ENCODE measurements at places on chromosomes 5 and 9.

- no peak for DNase-seq
Measured at GRCh38 chr9:109403116-109403515, 82.3 kb upstream of the EPB41L4B start.

DNA sequence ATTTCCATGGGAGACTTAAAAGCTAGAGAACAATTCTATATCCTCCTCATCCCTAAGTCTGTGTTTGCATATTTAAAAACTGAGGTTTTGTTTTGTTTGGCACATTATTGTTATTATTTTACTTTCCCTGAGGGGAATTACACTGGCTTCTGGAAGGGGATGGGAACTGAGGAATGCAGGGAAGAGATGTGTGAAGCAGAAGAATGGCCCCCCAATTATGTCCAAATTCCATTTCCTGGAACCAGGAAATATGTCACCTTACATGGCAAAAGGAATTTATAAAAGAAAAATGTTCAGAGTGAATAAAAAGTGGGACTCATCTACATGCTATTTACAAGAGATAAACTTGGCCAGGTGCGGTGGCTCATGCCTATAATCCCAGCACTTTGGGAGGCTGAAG, 129.8 kb downstream of the MARCHF11 start:
- DNase-seq = no peak

- no peak for DNase-seq
Measured at GRCh38 chr9:123716339-123716945, 213.5 kb downstream of the DENND1A start.

- DNase-seq = no peak
Measured at GRCh38 chr9:14098486-14099180, 215.3 kb downstream of the NFIB start.

DNA sequence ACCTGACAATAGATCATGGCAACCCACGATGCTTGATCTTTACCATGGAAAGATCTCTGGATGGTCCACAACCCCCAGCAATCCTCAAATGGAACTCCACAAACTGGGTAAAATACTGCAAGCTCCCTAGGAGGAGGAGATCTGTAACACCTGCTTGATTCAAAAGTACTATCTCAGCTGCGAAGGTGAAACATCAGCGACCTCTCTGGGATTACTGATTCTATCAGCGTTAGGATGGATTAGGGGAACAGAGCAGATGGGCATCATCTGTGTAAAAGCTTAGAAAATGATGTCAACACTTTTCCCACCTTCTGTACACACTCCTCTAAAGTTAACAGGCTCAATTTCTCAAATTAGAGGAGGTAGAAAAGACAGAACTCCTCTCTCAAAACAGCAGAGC, 31.5 kb upstream of the TRPC7 start:
- DNase-seq = no peak

- DNase-seq = no peak
Measured at GRCh38 chr5:174698156-174698555, 26.2 kb upstream of the MSX2 start.

- no peak for DNase-seq
Measured at GRCh38 chr5:137923856-137924255, 34.6 kb downstream of the PKD2L2 start.

DNA sequence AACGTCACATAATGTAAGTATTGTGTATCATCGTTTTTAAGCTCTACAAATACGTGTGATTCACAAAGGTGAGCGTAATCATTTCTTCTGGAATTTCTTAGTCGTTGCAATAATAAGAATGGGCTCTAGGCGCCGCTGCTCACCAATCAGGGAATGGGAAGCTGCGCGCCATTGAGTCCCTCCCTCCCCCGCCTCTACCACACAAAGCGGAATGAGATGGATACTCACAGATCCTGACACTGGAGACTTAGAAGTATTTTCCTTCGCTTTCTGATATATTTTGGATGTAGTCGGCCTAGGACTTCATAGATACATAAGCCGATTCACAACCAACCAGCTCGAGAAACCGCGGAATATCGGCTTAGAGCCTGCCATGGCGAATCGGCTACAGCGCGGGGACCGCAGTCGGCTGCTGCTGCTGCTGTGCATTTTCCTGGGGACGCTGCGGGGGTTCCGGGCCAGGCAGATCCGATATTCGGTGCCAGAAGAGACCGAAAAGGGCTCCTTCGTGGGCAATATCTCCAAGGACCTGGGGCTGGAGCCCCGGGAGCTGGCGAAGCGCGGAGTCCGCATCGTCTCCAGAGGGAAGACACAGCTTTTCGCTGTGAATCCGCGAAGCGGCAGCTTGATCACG, at the start of gene PCDHGA11:
TSS of gene PCDHGA11 (plus strand) at position 197 of the 634 bp plus-strand sequence. CDS start at position 374, 177 bp downstream.
- peak; percentile 54 for DNase-seq

GRCh38 chr9:38439291-38439915, 15.1 kb upstream of the IGFBPL1 start:
- DNase-seq = no peak

- DNase-seq = no peak
Measured at GRCh38 chr9:127950513-127951289, 13.0 kb upstream of the DPM2 start.

GRCh38 chr5:124036786-124037185, 524.8 kb downstream of the CSNK1G3 start:
- no peak for DNase-seq

DNA sequence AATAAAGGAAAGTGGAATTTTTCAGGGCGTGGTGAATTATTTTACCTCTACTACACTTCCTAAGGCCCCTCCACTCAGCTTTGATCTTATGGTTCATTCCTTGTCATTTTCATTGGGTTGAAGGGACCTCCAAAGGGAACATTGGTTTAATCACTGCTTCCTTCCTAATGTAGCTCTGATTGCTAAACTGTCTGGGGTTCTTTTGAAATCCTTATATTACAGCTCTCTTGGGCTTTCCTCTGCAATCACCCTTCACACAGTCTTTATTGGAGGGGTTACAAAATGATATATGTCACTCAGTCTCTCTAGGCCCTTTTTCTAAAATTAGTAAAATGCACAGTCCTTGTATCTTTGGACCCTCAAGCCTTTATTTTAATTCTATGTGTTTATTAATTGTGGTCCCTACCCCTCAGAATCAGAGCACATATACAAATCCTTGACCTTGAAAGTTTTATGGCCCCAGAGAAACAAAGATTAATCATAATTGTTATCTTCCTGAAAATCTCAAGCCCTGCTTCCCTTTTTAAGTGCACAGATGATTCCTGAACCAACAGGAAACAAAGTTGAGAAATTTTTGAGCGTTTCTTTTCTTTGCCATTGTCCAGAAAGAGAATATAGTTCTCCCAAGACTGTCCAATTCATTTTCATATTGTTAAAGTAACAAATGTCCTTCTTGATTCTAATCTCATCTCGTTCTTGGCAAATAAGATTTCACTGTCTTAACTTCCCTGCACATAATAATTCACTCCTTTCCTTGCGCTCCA, 330.0 kb downstream of the ARRDC3 start:
- DNase-seq = no peak

GRCh38 chr5:125655156-125655555, 768.1 kb upstream of the GRAMD2B start:
- no peak for DNase-seq

DNA sequence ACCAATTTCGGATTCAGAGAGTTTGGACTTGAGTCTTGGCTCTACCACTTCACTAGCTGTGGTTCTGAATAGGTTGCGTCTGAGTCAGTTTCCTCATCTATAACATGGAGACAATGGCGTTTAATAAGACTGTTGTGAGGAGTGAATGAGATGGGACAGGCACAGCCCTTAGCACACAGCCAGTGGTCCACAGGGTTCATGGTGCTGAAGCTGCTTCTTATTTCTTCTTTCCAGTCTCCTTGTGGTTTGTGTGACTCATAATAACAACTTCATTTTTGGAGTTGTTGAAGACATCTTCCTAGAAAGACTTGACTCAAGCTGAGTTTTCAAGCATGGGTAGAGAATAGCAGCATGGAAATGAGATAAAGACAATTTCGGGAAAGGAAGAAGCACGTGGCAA, 172.6 kb upstream of the PPP2R2B start:
- no peak for DNase-seq

DNA sequence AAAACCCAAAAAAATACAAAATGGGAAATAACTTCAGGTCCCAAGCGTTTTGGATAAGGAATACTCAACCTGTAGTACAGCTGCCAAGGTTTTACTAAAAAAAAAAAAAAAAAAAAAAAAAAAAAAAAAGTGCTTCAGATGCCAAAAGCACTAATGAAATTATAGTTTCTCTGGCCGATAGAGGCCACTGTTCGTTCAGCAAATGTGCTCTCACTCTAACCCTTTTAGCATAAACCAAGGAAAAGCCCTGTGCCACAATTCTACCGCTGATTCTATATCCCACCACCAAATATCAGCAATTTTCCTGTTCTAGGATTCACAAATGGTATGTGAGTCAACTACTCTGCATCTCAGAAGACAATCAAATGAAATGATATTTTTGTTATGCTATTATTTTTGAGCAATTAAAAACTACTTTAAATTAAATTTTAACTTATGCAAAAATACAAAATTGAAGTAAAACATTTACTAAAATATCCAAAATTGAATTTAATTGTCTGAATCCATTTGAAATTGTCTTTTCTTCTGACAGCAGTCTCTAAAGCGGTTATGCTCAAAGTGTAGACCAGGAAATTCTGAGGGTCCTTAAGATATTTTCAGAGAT, 79.8 kb downstream of the RICTOR start:
- no peak for DNase-seq

- DNase-seq = no peak
Measured at GRCh38 chr9:79465156-79465555, 106.6 kb upstream of the TLE4 start.

DNA sequence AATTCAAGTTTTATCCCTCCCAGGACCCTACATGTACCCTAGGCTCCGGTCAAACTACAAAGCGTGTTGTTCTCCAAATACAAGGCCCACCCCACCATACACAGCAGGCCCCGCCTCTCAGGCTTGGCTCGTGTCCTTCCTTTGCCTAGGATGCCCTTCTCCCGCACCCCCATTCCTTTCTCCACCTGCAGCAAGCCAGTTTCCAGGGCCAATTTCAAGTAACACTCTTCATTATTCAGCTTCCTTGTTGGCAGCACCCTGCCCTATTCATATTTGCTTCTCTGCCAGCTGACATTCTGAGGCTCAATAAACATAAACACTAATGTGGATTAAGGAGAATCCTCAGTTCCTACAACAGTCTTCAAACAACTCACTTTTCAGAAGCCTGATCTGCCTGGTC, 31.7 kb downstream of the EPB41L4B start:
- DNase-seq = no peak

DNA sequence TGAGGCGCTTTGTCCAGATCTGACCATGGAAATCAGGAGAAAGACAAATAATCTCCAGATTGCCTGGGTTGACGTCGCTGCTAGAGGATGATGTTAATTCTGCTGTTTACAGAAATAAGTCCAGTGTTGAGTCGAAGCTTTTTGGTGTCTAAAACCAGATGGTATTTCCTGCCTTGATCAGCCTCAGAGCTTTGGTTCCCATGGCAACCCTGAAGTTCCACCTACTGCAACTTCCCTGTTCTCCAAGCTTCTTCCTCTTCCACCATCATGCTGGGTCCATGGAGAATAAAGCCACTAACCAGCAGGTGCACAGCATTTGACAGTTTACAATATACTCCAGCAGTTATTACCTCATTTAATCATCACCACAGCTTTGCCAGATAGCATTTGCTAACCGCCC, 18.0 kb upstream of the GABBR2 start:
- DNase-seq = no peak

DNA sequence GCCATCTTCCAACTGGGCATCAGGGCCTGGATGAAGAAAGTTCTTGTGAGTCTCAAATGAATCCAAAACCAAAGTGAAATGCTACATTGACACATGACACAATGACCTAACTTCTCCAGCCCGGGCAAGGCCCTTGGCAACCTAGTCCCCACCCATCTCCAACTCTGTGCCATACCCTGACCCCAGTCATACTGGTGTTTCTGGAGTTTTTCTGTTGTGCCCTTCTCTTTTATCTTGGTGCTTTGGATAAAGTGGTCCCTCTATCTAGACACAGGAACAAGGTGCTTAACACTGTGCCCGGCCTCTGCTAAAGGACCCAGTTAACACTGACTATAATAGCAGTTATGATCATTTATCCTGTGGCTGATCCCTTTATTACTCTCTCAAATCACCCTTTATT, 149.8 kb downstream of the GRIA1 start:
- no peak for DNase-seq

DNA sequence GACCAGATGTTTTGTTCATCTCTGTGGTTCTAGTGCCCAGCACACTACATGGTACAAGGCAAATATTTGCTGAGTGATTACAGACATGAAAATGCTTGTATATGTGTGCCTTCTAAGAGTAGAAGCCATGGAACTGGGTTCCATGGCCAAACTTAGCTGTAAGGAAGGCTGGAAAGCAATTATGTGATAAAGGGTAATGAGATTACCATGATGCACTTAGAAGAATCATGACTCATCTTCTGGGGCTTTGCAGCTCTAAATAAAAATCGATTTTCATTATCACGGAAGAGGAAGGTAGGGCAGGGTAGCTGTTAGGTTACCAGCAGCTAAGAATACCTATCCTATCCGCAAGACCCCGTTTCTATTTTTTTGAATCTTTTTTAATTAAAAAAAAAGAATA, 28.0 kb downstream of the RFK start:
- DNase-seq = no peak

- no peak for DNase-seq
Measured at GRCh38 chr9:79396168-79396567, 175.6 kb upstream of the TLE4 start.

GRCh38 chr5:36950586-36951457, 74.3 kb downstream of the NIPBL start:
- no peak for DNase-seq

GRCh38 chr9:94014066-94014654, 59.0 kb upstream of the BARX1 start:
- DNase-seq = no peak

DNA sequence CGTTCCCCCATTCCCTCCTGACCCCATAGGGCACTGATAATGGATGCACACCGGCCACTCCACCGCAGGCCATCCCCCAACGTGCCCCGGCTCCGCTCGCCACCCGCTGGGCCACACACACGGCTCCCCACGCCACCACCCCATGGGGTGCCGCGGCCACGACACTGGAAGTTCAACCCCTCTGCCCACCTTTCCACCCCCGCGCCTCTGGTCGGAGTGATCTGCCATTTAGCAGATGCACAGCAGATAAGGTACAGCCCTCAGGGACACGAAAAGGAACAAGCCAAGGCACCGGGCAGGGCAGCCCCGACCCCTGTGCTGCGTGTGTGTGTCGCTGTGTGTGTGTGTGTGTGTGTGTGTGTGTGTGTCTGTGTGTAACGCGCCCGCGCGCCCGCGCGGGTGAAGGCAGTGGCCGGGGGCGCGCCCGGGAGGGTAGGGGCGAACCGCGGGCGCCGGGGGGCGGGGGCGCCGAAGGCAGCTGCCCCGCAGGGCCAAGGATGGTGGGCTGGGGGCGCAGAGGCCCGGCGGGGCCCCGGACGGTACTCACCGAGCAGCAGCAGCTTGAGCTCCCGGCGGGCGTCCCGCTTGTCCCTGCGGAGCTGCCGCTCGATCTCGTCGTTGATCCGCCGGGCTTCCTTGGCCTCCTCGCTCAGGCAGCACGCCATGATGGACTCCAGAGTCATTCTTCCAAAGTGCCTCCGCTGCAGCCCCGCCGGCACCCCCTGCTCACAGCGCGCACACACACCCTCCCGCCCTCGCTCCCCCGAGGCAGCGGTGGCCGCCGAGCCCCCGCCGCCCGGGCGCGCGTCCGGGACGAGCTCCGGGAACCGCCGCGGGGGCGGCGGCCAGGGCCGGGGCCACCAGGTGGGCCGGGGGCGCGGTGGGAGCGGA, 813 bp downstream of the GNAQ start:
- DNase-seq = peak; percentile 59

- DNase-seq = no peak
Measured at GRCh38 chr5:36885566-36886485, 9.3 kb downstream of the NIPBL start.

GRCh38 chr5:159849437-159850083, 66.7 kb upstream of the ADRA1B start:
- DNase-seq = no peak

- no peak for DNase-seq
Measured at GRCh38 chr5:9381464-9381863, 164.4 kb downstream of the SEMA5A start.

All from stimulated activated CD4-positive, alpha-beta T cell treated with anti-CD3 and anti-CD28 coated beads, Interleukin-2, amount 100 ng/mL, for 48 hours (primary cell).